ENCODE measurements at places on chromosomes 12 and 14.

GRCh38 chr12:124073356-124074035 is 100.5 kb downstream of the ZNF664 start:
- DNase-seq: no peak

GRCh38 chr14:93832665-93833064 is 44.4 kb upstream of the PRIMA1 start:
- no peak for DNase-seq

DNA sequence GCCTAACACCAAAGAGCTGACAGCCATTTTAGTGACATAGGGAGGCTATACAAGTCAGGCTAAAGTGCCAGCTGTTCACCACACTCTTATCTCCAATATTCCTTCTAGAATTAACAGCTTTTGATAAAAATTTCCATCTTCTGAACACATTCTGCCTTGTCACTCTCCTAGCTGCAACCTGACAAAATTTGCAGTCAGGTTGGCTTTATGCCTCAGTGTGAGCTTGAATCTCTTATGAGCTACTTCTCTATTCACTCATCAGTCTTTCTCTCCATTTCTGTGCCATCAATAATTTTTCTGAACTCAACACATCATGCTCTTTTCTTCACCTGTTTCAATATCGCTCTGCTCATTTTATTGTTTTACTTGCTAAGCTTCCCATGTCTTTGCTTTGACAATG is 50.2 kb downstream of the TMTC1 start:
- no peak for DNase-seq

DNA sequence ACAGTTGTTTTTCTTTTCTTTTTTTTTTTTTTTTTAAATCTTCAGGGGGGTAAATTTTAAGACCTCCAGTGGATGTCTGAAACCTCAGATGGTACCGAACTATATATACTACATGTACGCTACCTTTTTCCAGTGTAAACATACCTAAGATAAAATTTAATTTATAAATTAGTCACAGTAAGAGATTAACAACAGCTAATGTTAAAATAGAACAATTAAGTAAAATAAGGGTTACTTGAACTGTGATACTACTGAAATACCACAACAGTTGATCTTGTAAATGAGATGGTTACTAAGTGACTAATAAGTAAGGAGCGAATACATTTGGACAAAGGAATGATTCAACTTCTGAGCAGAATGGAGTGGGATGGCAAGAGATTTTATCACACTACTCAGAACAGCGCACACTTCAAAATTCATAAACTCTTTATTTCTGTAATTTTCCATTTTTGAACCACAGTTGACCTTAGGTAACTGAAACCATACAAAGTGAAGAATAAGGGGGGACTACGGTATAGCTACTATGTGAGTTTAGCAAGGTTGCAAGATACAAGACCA is 80.5 kb upstream of the PCED1B start:
- DNase-seq: no peak

DNA sequence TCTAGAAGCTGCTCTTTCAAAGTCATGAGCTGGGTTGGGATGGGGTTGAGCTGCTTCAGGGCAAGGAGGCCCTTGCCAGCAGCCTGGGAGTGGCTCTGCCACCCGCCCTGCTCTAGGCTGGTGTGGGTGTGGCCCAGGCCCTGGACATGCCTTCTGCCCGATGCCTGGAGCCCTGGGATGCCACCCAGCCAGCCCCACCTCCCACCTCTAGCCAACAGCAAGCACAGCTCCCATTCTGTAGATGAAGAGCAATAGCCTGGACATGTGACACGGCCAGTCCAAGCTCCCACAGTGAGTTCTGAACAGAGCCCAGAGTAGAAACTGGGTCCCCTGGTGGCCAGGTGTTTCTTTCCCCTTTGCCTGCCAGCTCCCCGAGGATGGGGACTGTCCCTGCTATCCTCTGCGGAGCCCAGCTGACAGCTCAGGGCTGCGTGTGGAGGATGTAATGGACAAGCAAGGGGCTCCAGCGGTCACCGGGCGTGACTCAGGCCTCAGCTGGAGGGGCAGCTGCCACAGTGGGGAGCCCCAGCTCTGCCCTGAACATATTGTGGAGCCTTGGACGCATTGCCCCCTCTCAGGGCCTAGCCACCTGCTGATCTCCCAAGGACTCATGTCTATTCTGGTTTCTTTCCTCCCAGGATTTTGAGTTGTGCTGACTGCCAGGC is 165.2 kb downstream of the TSPAN9 start:
- DNase-seq: no peak

GRCh38 chr12:93005928-93006392 is 76.9 kb upstream of the EEA1 start:
- no peak for DNase-seq

GRCh38 chr12:56013482-56013881 is 7.4 kb upstream of the IKZF4 start:
- DNase-seq: no peak

- DNase-seq: no peak
Observed at GRCh38 chr12:127230843-127231260, 1036.1 kb upstream of the TMEM132C start.

GRCh38 chr14:58703161-58703506 is 65.4 kb downstream of the DACT1 start:
- DNase-seq: no peak

DNA sequence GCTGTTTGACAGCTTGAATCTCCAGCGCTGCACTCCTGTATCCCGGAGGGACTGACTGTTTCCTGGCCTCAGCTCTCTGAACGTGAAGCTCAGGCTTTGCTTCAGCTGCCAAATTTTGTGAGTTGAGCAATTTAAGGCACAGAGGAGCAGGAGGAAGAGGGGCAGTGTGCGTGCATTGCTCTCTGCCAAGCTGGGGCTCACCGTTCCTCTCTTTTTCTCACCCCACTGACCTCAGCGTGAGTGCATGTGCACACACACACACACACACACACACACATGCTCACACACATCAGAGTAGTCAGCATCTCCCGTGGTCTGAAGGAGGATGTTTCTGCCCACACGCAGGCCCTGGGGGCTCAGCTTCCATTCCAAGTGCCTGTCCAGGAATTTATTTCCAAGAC is 27.8 kb upstream of the BDKRB2 start:
- no peak for DNase-seq
